ENCODE measurements at places on chromosomes 2 and 18.
A peak's percentile ranks its signal among the peaks of the same experiment; 100 is the strongest.

DNA sequence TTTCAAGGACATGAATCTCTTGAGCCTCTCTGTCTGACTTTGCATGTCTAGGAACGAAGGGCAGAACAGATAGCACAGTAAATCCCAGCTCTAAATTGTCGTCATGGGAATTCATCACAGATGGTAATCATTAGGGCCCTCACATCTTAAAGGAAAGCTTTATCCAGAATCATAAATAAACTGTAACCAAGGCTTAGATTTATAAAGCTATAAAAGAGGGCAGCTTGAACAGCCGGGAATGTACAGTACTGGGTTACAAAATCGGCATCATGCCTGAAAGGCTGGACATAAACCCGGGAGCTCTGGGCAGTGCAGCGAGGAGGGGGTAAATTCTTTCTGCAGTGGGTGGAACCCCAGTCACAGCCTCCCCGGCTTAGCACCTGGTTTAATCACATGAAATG is 144.4 kb downstream of the GFPT1 start:
- DNase-seq = no peak

GRCh38 chr2:105371810-105372209 is 27.0 kb downstream of the FHL2 start:
- no peak for DNase-seq

GRCh38 chr2:43941359-43941758 is 54.4 kb downstream of the LRPPRC start:
- DNase-seq = no peak

DNA sequence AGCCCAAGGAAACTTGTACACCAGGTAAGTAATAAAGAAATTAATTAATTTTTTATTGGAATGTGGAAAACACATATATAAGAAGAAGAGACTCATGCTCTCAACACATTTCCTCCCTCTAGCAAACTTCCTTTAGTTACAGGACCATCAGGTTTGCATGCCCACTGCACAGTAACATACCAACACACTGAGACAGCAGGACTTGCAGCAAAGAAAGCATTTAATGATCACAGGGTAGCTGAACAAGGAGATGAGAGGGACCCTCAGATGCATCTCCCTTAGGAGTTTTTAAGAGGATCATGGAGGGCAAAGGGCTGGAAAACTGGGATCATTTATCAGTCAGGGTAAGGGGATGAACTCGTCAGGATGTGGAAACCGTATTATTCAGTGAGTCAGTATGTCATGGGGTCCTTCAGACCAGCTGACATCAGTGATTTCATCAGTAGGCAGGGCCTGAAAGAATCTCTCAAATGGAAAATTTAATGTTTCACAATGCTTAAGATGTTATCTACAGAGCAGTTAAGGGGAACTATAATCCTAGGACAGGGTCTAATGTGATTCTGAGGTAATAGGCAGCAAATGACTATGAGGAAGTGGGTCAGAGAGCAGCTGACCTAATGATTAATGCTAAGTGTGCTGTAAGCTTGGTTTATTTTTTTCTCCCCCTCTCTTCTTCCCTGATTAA is 193.8 kb upstream of the RND3 start:
- DNase-seq = no peak

DNA sequence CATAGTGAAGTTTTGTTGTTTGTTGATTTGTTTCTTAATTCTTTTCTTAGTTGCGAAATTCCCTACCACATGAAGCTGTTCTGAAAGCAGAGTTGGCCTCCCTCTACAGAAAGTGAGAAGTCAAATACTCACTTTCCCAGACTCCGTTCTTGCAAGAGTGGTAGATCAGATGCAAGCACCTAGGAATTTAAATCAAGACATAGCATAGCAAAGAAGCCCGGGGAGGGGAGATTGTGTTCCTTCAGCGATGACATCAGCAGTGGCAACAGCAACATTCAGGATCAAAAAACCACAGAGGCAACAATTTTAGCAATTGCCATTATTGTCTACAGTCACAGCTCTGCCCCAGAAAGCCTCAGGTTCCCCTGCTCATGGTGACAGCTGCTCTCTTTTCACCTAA is 580.0 kb downstream of the RNF144A start:
- DNase-seq = peak; percentile 17

DNA sequence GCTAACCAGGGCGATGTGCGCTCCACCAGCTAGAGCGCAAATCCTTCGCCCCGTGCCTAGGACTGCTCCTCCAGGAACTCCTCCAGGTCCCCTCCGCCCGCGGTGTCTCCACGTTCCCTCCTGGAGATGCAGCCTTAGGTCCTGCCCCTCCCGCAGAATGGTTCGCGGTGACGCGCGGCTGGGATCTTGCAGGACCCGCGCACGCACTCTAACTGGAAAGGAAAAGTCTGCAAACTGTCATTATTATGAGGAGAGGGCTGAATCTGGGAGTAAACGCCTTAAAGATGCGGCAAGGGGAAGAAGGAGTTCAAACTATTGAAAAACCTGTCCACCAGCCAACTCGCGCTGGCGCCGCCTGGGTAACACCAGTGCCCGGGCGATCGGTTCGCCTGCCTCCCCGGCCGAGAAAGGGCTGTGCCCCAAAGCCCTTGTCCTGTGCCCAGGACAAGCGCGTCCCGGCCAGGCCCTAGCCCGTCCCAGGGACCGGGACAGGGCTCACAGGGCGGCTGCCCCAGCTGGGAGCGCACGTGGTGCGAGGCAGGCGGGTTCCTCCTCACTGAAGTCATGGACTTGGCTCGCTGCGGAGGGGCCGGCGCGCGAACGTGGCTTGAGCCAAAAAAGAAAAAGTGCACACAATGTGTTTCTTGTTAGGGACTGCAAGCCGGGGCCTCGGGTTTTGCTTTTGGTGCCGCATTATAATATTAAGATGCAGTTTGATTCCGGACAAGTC is 5.5 kb upstream of the ID2 start:
- DNase-seq = no peak

GRCh38 chr2:25303633-25304236 is 38.0 kb downstream of the DNMT3A start:
- DNase-seq = no peak

DNA sequence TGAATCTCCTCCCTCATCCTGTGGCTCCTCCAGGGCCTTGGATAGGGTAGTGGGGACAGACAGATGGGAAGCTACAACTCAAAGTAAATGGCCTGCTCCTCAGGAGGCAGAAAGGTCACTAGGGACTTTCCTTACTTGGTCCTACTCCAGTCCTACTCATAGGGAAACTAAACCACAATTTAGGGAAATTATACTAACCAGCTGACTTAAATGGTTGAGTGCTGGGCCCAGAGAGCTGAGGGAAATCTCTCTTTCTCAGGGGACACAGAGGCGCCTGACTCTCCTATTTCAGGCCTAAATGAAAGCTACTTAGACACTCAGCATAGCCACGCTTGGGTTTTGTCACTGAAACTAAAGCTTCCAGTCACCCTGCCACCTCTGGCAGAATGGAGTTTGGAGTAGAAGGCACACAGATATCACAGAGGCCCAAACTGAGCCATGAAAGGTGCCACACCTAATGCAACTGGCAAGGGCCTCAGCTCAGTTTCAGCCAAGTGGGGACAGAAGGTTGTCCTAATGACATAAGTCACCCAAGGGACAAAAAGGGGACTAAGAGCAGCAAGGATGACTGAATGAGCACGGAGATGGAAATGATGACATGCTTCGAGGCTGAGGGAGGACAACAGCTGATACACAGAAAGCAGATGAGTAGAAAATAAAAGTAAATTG is 24.0 kb downstream of the CERKL start:
- DNase-seq = no peak

GRCh38 chr18:41703744-41704530 is 251.1 kb upstream of the PIK3C3 start:
- DNase-seq = no peak

- DNase-seq = no peak
Observed at GRCh38 chr18:48877941-48878340, 72.8 kb downstream of the SMAD7 start.

GRCh38 chr2:216792222-216793021 is 67.4 kb downstream of the TNP1 start:
- peak; percentile 11 for DNase-seq

GRCh38 chr2:190607014-190607597 is 41.8 kb upstream of the NAB1 start:
- DNase-seq = peak; percentile 88

GRCh38 chr2:24723665-24724064 is 69.5 kb downstream of the PTRHD1 start:
- DNase-seq = no peak

DNA sequence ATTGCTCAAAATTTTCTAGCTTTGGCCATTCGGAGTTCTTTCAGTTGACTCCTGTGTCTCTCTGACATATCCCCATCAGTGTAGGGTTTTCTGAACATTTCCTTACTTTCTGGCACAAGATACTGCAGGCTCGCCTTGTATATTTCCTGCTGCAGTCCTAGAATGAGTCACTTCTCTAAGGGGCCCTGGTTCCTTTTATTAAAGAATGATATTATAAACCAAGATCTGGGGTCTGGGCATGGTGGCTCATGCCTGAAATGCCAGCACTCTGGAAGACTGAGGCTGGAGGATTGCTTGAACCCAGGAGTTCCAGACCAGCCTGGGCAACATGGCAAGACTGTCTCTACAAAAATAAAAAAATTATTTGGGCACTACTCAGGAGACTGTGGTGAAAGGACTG is 3.0 kb upstream of the RPL37A start:
- DNase-seq = no peak

DNA sequence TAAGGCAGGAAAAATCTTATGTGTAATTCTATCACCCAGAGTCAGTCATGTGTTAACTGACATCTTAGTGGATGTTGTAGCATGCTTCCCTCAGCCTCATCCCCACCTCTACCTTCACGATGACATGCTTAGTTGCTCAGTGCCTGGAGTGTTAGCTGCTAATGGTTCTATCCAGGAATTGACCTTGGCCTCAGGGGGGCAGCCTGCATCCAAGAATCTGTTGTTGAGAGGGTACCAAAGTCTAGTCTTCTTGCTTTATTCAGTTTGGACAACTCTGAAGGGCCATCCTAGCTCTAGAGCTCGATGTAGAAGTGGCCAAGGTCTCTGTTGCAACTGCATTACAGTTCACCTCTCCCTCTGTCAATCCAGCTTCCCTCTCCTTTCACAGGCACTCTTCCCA is 61.2 kb downstream of the ACYP2 start:
- DNase-seq = peak; percentile 40

GRCh38 chr2:143463719-143464118 is 334.5 kb downstream of the ARHGAP15 start:
- DNase-seq = no peak

- DNase-seq = no peak
Observed at GRCh38 chr2:10486601-10487079, 38.5 kb upstream of the ODC1 start.

DNA sequence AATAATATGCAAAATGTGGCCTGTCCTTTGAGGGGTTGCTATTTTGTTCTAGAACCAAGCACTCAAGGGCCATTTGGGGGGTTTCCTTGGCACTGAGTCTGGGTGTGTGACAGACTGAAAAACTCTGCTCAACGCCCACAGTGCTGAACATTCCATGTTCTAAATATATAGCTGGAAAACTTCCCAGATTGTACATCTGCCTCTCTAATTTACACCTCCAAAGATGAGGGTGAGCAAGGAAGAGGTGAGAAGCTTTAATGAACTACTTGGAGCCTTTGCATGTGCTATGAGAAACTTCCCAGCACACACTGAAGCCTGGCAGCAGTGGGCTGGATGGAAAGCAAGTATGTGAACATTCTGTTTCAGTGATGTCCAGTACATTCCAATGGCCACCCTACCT is 296.7 kb upstream of the KCNH7 start:
- DNase-seq = no peak

GRCh38 chr18:21851327-21851961 is 110.9 kb downstream of the MIB1 start:
- peak; percentile 13 for DNase-seq

GRCh38 chr2:1968209-1968987 is 224.1 kb upstream of the PXDN start:
- no peak for DNase-seq

- no peak for DNase-seq
Observed at GRCh38 chr18:24181806-24182205, 42.9 kb downstream of the CABYR start.

GRCh38 chr2:233241803-233242202 is 9.7 kb upstream of the ATG16L1 start:
- no peak for DNase-seq

- peak; percentile 89 for DNase-seq
Observed at GRCh38 chr2:199459286-199460100, 1.8 kb upstream of the SATB2 start.

DNA sequence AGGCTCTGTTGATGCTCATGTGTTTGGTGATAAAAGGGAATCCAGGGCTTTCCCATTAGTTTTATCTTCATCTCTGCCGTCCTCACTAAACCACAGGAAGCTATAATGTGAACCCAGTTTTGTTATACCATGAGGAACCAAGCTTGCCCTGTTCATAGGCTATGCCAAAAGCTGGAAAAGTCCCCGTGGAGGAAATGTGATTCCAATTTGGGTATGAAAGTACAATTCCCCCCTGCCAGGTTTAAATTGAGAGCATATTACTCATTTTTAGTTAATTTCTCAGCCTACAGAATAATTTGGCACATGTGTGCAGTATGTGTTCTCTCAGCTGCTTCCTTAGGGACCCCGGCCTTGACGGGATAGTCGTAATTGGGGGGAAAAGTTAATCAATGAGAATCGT is 327.4 kb downstream of the RND3 start:
- DNase-seq = no peak

- no peak for DNase-seq
Observed at GRCh38 chr2:25424426-25425028, 82.8 kb upstream of the DNMT3A start.

GRCh38 chr2:28248511-28248910 is 144.1 kb upstream of the FOSL2 start:
- no peak for DNase-seq

DNA sequence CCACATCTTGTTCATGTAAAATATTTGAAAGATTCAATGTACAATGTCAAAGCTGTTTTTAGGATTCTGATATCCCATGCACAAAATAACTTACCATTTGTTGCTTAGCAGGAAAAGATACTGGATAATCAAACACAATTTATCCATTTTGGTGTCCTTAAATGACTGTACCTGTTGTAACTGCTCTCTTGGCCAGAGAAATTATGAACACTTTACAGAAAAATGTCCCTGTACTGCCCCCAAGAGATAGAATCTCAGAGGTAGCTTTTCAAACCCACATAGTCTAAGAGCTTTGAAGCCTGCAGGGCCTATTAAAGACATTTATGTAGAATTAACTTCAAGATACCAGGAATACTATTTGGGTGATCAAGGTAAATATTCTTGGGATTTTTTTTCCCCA is 12.2 kb upstream of the ME2 start:
- no peak for DNase-seq

All from NCI-H460 (cell line).